CD4-positive, alpha-beta T cell treated with Interleukin-2 at 100 ng/mL for 4 hours (primary cell): ENCODE measurements at places on chromosomes 6 and 20.

DNA sequence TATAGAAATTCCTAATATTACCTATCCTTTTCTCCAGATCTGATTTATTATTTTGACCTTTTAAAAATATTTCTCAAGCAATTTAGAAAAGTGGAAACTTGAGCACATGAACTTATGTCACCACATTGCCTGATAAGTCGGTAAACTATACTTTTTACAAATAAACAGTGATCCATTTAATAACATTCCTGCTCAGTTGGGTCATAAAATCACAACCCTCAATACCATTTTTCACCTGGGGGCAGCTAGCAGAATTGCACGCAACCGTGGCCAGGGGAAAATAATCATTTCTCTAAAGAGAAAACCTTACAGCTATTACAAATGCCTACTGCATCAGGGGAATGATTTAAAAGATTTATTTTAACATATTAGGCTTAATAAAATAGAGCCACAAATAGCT lies 614.5 kb downstream of the PHF3 start:
- no peak for DNase-seq

GRCh38 chr6:69580706-69581105 lies 216.1 kb downstream of the LMBRD1 start:
- DNase-seq: no peak

DNA sequence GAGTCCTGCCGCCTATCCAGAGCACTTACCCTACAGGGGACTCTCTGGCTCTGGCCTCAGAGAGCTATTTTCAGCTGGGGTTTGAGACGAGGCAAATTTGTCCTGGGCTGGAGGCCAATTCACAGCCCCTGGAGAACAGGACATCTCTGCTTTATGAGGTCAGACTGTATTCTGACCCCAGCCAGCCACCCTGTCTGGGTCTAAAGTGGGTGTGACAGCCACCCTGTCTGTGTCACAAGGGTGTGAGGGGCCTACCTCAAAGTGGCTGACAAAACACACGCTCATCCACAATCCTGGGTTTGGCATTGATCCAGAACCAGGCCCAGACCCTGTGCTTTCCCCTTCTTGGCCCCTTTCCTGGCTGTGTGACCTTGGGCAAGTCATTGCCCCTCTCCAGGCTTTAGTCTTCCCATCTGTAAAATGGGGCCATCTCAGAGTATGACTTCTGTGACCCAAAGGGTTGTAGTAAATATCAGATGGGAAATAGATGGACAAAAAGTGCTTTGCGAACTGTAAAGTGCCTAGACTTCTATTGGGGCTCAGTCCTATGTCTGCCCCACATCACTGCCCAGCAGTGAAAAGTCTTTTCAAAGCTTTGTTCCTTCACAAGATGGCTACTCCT lies 44.1 kb upstream of the TGM2 start:
- no peak for DNase-seq

GRCh38 chr6:104046426-104046825 lies 813.3 kb downstream of the HACE1 start:
- no peak for DNase-seq

DNA sequence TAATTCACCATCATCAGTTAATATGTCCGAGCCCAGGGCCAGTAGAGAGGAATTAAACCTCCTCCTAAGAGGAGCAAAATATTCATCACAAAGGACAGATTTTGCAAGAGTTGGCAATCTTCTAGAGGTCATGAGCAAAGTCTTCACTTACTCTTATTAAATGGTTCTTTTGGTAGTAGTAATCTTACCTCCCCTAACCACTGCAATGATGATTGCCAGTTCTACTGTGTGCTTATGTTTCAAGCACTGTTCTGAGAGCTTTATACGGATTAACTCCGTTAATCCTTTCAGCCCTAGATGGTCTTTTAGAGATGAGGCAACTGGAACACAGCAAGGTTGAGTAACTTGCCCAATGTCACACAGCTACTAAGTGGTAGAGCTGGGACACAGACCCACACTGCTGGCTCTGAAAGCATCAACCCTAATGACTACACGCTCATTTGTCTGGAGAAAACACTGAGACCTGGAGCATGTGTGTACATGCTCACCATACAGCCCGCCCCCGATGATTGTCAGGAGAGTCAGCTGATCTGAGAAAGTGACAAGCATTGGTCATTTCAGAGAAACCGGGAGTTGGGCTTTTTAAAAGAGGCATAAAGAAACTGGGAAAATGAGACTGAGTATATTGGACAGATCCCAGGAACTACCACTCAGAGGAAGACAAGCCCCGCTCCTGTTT lies 276.0 kb downstream of the NRN1 start:
- DNase-seq: no peak

- no peak for DNase-seq
Observed at GRCh38 chr20:49938173-49939163, 2.3 kb downstream of the RNF114 start.

DNA sequence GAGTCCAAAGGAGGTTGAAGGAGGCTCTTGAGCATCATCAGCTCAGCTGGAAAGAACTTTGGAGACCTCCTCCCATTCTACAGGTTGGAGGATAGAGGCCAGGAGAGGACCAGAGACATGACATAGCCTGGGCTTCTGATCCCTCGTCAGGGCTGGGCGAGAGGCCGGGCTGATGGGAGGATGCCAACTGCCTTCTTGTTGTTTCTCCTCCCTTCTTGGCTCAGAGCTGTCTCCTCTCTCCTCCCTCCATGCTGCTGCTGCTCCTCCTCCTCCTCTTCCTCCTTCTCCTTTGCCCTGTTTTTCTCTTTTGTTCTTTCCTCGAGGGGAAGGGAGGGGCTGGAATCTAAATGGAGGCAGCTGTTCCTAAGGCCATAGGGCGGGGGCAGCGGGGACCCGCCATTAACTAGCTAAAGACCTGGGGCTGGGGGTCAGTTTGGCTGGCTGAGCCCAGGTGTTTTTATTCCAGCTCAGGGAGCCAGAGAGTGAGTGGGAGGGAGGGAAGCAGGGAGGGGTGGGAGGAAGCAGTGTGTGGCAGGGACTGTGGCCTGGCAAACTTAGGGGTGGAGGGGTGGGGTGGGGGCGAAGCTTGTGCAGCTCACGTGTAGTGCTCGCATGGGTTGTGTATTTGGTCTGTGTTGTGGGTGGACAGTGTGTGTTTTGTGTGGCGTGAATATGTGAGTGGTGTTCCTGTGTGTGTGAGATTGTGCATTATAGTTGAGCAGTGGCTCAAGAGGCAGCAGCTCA lies 84.8 kb downstream of the CD40 start:
- no peak for DNase-seq

GRCh38 chr6:28658475-28659249 lies 133.0 kb downstream of the GPX5 start:
- DNase-seq: no peak

- DNase-seq: no peak
Observed at GRCh38 chr20:58554541-58554940, 39.3 kb upstream of the APCDD1L start.

DNA sequence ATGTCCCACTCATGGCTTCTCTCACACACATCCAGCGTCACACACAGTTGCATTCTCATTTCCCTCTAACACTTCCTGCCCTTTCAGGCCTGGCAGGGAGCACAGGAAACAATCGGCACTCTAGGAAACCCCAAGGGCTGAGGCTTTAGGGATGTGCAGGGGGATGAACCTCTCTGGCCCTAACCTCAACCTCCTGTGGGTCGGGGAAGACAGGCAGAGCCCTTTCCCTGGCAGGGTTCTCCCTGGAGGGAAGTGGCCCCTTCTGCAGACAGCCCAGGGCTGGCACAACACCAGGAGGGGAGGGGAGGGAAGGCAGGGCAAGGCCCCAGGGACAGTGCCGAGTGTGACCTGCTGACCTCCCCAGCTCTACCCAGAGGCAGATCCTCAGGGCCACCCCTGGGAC lies 2.7 kb downstream of the TEAD3 start:
- DNase-seq: no peak

GRCh38 chr6:29426654-29427053 lies 11.9 kb downstream of the OR12D1 start:
- no peak for DNase-seq

- DNase-seq: no peak
Observed at GRCh38 chr20:62542862-62543261, 67.1 kb upstream of the GATA5 start.

DNA sequence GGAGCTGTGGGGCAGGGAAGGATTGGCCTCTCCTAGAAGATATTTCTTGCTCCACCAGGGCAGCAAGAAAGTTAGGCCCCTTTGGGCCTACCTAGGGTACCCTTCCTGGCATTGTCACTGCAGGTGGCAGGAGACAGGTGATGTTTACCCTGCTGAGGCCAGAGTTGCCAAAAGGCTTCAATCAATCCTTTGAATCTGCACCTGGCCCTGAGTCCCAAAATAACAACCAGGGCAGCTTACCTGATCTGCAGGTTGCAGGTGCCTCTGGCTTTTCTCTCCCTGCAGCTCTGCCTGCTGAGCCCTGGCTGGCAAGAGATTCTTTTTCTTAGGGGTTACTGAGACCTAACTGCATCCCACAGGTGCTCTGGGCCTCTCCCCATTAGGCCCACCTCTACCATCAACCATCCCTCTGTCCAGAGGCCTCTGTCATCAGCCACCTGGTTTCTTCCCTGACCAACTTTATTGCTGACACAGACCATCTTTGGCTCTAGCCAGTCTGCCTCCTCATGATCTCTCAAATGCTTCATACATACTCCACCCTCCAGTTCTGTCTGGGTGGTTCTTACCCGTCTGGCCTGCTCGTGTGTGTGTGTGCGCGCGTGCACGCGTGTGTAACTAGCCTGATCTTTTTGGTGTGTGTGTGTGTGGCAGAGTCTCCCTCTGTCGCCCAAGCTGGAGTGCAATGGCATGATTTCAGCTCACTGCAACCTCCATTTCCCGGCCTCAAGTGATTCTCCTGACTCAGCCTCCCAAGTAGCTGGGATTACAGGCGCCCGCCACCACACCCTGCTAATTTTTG lies 13.7 kb downstream of the BCL2L1 start:
- DNase-seq: no peak

DNA sequence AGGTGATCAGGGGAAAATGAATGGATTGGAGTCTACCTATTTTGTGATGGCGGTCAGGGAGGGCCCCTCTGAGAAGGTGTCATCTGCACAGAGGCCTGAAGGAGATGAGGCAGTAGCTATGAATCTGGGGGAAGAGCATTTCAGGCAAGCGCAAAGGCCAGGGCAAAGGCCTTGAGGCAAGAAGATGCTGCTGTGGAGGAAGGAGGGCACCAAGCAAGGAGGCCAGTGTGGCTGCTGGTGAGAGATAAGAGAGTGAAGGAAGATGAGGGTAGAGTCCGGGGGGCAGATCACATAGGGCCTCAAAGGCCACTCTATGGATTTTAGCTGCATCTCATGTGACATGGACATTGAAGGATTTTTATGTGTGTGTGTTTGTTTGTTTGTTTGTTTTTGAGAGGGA lies 20.6 kb upstream of the CSNK2A1 start:
- no peak for DNase-seq

DNA sequence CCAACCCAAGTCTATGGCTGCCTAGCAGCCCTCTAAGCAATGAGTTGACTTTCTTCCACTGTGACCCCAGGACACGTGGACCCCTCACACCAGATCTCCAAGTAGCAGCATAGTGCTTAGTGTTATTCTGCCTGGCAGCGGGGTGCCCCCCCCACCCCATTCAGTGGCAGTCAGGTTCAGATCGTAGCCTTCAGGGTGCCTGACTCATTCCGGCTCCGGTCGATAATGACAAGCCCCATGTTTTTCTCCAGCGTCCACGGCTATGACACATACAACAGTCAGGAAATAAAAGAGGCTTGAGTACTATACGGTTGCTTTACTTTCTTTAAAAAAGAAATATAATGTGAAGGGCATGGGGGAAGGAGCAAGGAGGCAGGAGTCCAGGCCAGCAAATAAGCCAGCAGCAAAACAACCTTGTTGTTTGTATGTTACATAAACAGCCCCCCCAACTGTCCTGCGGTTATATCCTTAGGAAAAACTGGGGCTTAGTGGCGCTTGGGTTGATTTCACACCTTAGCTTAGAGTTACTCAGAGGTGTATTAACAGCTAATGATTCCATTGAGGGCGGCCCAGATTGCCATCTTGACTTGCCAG lies 23.1 kb downstream of the GNAS start:
- DNase-seq: no peak

DNA sequence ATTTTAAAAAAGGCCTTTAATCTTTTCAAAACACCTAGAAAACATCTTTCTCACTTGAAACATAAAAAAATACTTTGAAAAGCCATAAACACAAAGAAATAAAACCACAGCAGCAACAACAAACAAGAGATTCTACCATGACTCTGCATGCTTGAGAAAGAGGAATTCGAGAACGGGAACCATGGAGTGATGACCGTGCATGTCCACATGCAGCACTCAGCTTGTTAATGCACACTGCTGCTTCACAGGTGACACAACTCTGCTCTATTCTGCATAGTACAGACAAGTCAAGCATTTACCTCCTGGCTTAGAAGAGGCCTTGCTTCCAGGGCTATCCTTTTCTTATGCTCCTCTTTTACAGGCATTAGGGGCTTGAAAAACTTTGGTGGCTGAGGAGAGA lies 64.9 kb upstream of the NUP153 start:
- no peak for DNase-seq

DNA sequence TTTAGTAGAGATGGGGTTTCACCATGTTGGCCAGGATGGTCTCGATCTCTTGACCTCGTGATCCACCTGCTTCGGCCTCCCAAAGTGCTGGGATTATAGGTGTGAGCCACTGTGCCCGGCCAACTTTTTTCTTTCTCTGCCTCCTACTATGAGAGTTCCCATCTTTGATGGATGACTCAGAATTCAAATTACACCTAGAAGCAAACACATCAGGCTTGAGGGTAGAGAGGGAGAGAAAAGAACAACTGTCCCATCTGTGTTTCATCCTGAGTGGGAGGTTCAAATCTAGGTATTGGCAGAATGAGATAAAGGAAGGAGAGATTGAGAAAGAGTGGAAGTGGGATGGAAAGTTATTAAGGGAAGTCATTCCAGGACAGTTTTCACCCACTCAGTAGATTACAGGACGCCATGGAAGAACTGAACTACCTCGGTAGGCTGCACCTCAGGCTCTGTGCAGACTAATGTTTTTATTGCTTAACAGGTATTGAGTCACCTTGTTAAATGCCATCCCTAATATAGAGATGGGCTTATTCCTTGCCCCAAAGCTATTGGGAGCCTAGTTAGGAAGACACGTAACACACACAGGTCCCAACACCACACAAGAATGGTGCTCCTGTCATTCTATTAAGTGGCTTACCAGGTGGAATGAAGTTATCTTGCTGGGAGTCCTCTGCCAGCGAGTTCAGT lies 275.7 kb downstream of the SOX4 start:
- no peak for DNase-seq

- no peak for DNase-seq
Observed at GRCh38 chr6:55250400-55250799, 76.1 kb downstream of the HCRTR2 start.

- DNase-seq: no peak
Observed at GRCh38 chr6:113734982-113735381, 122.2 kb upstream of the MARCKS start.

GRCh38 chr6:3001773-3002293 lies 2.1 kb downstream of the NQO2 start:
- peak; percentile 71 for DNase-seq

DNA sequence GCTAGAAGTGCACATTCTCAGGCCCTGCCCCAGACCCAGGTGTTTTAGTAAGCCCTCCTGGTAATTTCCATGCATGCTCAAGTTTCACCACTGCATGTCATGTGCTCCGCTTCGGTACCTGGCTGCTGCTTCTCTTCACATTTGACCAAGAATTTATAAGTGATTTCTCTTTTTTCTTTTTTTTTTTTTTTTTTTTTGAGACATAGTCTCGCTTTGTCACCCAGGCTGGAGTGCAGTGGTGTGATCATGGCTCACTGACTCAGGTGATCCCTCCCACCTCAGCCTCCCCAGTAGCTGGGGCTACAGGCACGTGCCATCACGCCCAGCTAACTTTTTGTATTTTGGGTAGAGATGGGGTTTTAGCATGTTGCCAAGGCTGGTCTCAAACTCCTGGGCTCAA lies 16.0 kb downstream of the TM9SF4 start:
- no peak for DNase-seq
